ENCODE measurements at places on chromosomes 1 and 21.

DNA sequence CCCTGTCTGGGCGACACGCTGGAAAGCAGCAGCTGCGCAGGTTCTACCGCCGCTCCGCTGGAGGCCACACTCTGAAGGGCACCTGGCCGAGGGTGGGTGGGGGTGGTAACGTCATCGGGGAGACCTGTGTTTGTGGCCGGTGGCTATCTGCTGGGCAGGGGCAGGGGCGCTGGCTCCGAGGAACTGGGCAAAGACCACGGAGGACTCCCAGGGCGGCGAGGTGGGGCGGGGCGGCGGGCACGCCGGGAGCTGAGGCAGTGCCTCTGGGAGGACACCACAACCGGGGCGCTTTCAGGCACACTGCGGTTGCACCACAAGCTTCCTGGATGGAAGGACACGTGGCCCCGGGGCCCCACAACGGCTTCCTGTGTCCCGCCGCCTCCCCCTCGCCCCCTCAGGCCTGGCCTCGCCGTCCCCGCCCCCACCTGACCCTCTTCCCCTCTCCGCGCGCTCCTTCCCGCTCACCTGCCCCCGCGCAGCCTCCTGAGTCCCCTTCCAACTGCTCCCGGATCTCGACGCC is 3.3 kb upstream of the DENND2D start:
- DNase-seq = no peak

GRCh38 chr1:22870201-22870871 is 102.3 kb downstream of the LACTBL1 start:
- DNase-seq = no peak

DNA sequence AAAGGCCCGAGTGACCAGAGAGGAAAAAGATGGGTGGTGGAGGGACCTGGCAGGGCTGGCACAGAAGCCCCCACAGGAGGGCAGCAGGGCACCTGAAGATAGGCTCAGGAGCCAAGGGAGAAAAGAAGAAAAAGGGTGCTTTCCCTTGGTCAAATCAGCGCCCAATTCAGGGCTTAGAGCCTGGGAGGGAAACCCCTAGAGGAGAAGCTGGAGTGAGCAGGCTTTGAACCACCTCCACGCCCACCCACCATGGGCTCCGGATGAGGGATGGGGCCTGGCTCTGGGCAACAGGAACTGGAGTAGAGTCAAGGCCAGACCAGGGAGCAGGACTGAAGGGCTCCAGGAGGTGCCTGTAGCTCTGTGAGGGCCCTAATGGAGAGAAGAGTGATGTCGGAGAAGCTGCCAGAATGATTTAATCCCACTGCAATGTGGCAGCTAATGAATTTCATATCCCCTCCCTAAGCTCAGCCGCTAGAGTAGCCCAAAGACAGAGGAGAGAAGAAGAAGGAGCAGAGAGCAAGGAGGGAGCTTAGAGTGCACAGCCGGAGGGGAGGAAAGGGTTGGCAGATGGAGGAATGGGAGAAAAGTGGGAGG is 12.0 kb upstream of the PRELP start:
- DNase-seq = no peak

DNA sequence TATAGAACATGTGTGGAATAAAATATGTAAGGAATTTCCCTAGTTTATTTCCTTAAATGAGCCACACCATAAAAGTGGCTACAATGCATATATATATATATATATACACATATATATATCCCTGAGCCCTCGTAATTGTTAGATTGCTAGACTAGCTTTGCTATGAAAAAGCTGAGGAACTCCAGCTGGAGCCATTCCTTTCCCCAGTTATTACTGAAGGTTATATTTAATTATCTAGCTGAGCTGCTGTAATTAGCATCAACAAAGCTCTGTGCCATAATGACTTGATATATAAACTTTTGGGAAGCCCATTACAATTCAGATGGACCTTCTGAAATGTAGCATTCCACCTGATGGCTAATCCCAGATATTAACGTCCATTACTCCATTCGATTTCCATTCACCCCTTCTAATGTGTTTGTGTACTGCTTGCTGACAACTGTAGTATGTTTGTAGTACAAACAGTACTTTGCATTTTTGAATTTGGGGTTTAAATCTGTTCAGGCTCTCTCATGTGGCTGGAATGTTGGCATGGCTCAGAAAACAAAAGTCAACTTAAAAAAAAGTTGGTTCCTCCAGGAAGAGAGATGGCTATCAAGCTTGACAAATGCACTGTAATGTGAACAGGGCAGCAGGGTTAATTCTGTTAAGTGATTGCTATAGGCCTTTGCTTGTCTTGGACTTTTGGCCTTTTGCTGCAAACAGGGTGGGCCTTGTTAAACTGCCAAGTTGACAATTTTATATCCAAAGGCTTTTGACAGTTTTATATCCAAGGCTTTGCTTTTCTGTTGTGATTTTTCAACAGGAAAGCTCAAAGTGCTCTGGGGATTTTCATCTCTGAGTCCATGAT is 170.0 kb downstream of the LTN1 start:
- no peak for DNase-seq

DNA sequence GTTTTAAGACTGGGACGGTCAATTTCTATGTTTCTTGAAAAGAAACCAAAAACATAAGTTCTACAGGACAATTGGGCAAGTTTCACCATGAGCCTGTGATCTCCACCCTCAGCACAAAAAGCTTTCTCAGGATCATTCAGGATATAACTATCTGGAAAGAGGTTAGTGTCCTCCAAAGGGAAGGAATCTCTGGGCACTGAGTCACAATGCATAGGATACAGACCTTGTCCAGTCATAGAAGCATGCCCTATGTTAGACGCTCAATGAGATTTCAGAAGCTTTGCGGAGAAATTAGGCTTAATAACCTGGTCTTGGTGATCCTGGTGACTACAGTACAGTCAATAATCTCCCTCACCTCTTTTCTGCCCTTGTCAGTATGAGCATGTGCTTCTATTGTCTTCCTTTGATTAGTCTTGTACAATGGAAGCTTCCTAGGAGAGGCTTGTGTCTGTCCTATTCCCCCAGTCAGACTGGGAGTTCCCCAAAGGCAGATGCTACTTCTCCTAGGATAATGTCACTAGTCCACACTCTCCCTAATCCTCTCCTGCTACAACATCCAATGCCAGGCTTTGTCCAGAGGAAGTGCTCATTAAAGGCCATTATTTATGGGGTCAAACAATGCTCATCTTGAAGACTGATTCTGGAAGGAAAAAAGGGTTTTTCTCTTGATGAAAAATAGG is 97.4 kb downstream of the KCNH1 start:
- DNase-seq = no peak

- no peak for DNase-seq
Observed at GRCh38 chr21:33478182-33478581, 1.6 kb downstream of the TMEM50B start.

DNA sequence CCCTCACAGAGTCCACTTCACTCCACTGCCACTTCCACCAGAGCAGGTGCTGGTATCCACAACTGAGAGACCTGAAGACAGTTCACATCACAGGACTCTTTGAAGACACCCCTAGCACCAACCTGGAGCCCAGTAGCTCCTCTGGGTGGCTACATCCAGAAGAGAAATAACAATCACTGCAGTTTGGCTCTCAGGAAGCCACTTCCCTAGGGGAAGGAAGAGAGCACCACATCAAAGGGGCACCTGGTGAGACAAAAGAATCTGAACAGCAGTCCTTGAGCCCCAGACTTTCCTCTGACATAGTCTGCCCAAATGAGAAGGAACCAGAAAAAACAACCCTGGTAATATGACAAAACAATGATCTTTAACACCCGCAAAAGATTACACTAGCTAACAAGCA is 113.2 kb downstream of the TENT5C start:
- DNase-seq = no peak

DNA sequence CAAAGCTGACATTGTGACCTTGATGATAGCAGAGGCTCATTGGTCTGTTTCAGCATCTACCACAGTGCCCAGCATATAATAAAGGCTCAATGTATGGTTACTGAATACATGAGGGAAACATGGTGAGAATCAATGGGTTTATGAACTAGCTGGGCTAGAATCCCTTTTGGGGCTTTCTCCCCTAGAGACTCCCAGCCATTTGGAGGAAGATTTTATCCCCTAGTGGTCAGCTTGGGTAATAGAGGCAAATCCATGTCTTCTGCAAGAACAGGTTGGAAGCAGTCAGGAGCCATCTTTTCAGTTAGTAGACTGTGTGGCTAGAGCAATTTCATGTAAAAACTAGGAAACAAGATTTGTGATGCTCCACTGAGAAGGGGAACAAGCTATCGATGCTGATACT is 15.8 kb upstream of the REG4 start:
- DNase-seq = no peak

- DNase-seq = peak; percentile 63
Observed at GRCh38 chr1:153728305-153729066, 636 bp downstream of the INTS3 start.

GRCh38 chr1:26692793-26693490 is 2.9 kb upstream of the ARID1A start:
- DNase-seq = peak; percentile 96

DNA sequence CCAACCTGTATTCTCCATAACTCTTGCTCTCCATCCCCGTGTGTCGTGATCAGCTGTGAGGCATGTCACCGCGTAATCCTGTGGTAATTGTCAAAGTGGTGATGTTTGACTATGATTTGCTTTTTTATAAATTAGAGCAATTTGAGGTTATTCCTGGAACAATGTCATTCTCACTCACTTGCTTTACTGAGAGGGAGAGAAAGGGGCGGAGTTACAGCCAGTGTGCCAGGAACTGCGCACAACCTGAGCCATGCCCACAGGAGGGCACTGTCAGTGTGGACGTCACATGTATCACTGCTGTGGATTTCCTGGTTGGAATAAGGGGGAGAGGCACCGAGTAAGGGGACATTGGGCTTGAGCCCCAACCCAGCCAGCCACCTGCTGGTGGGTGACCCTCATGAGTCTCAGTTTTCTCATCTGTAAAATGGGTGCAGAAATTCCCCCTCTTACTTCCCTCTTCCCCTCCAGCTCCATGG is 6.9 kb downstream of the ADGRB2 start:
- DNase-seq = no peak

GRCh38 chr1:45846931-45847330 is 43.5 kb downstream of the MAST2 start:
- DNase-seq = no peak

GRCh38 chr1:215004121-215004827 is 78.3 kb upstream of the KCNK2 start:
- peak; percentile 83 for DNase-seq

- no peak for DNase-seq
Observed at GRCh38 chr1:203711251-203712007, 53.6 kb upstream of the LAX1 start.

DNA sequence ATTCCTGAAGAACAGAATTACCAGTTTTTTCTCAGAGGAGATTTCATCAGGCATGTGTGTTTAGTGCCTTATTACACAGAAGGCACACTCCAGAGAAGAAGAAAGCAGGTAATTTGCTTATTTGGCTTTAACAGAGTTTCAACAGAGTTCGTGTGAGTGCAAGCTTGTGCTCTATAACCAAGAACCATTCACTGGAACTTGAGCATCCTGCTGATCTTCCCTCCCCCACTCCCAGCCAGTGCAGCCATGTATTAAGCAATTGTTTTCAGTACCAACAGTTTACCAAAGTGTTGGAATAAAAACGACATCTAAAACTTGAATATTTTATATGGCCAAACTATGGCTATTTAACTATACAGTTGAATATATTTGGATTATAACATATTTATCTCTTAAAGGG is 4.3 kb downstream of the MGST3 start:
- DNase-seq = no peak

DNA sequence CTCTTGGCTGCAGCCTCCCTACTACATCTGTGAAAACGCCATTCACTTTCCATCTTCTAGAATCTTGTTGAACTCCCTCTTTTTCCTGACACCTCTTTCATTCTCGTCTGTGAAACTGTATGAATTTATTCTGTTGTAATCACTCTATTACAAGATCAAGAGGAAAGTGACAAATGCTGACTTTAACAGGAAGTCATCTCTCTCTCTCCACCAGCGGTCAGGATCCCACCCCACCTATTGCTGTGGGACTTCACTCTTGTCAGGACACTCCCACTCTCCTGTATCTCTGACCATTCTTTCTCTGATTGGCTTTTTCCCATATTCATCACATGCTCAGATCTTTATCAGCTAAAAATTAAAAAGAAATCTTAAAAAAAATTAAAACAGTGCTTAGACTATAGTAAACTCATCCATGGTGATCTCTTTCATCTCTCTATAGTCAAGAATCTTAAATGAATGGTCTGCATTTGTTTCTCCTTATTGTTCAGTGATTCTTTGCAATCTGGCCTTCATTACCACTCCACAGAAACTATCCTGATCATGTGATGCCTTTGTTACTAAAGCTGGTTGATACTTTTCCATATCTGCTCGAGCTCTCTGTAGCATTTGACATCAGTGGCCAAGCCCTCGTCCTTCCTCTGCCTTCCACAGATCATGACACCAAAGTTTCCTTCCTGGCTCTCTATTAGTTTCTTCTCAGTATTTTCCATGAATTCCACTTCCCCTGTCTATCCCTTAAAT is 113.6 kb downstream of the UCHL5 start:
- DNase-seq = no peak

GRCh38 chr1:225917536-225917935 is 6.5 kb downstream of the PYCR2 start:
- DNase-seq = no peak

DNA sequence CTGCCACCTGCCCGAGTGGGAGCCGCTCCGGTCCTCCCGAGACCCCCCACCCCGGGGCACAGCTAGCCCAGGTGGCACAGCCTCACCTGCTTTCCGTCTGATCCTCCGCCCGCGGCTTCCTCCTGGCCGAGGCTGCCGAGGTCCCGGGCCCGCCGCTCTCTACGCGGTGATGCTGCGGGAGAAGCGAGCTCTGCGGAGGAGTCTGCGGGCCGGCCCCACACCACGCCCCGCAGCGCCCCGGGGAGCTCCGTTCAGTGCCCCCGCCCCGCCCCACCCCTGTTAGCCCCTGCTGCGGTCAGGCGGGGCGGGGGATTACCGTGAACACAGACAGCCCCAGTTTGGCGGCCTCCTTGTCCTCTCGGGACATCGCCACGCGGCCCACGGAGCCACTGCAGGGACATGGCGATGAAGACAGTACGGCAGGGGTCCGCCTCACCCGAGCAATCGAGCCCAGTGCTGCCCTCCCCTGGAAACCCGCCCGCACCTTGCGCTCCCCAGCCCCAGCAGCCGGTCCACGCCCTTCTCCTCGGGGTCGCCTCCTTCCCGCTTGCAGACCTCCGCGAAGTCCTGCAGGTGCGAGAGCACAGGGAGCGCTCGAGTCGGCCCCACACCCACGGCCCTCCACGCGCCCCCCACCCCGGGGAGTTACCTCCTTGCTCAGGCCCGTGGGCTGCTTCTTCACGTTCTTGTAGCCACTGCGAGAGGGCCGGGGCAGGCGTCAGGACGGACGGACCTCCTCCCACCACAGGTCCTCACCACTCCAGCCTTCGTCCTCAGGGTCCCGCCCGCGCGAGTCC is 933 bp downstream of the C1orf35 start:
- peak; percentile 13 for DNase-seq

- DNase-seq = no peak
Observed at GRCh38 chr1:112698366-112699310, 8.3 kb downstream of the RHOC start.

GRCh38 chr1:168443899-168444298 is 99.9 kb downstream of the XCL2 start:
- no peak for DNase-seq
